ENCODE measurements at places on chromosomes 3 and 15.

GRCh38 chr15:45320581-45321205, 57.7 kb downstream of the GATM start:
- H3K4me1 ChIP-seq: no peaks in the 10 kb centered on the region
- H3K36me3 ChIP-seq: no peaks in the 10 kb centered on the region
- H3K27me3 ChIP-seq: peaks cover 4% of the 10 kb centered on the region
- H3K4me3 ChIP-seq: no peak overlapping the region
- no peak overlapping the region for H3K27ac ChIP-seq
- DNase-seq: no peak

DNA sequence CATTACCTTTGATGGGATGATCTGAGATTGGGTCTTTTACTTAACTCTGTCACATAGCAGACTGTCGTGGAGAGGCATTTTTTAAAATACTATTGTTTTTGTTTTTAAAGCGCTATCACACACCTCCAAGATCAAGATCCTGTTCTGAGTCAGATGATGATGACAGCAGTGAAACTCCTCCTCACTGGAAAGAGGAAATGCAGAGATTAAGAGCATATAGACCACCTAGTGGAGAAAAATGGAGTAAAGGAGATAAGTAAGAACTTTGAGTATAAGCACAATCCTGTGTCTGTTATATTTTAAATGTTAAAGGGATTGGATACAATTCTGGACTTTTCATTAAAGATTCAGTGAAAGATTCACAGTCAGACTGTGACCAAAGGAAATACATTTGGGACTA, 18.4 kb upstream of the ZBTB47 start:
- DNase-seq: no peak
- peaks cover 5% of the 10 kb centered on the region for H3K4me1 ChIP-seq
- H3K4me3 ChIP-seq: no peak overlapping the region
- peaks cover 25% of the 10 kb centered on the region for H3K36me3 ChIP-seq
- no peaks in the 10 kb centered on the region for H3K27me3 ChIP-seq
- H3K27ac ChIP-seq: no peak overlapping the region

DNA sequence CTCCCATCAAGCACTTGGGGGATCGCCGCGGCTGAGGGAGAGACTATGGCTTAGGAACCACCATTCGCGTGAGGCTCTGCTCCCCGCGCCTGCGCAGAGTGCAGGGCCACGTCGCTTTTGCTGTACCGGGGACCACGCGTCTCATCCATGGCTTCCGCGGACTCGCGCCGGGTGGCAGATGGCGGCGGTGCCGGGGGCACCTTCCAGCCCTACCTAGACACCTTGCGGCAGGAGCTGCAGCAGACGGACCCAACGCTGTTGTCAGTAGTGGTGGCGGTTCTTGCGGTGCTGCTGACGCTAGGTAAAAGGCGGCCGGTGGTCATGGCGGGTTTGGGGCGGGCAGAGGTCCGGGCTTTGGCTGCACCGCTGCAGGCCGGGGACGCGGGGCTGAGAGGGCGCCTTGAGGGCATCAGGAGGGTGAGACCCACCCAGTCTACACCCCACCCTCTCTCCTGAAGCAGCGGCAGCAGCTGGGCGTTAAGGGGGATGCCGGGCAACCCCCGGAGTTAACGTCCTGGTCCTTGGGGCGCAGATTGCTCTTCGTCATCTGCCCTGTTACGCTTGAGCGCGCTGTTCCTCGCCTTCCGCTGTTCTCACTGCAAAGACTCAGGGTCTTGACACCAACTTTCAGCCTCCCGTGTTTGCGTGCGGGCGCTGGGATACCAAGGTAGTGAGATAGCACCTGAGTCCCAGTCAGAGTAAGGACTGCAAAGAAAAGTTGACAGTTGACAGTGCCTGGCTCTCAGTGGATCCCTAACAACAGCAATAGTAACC, at the start of gene SRPRB:
Gene SRPRB, plus strand, starts transcription at position 114 of the 774 bp plus-strand sequence. Its CDS starts 34 bp downstream, at position 148.
- H3K27me3 ChIP-seq: peaks cover 2% of the 10 kb centered on the region
- H3K27ac ChIP-seq: peak within 1 kb of the TSS; percentile 97
- peaks cover 32% of the 10 kb centered on the region for H3K36me3 ChIP-seq
- peak within 1 kb of the TSS; percentile 98 for H3K4me3 ChIP-seq
- peaks cover 37% of the 10 kb centered on the region for H3K4me1 ChIP-seq

DNA sequence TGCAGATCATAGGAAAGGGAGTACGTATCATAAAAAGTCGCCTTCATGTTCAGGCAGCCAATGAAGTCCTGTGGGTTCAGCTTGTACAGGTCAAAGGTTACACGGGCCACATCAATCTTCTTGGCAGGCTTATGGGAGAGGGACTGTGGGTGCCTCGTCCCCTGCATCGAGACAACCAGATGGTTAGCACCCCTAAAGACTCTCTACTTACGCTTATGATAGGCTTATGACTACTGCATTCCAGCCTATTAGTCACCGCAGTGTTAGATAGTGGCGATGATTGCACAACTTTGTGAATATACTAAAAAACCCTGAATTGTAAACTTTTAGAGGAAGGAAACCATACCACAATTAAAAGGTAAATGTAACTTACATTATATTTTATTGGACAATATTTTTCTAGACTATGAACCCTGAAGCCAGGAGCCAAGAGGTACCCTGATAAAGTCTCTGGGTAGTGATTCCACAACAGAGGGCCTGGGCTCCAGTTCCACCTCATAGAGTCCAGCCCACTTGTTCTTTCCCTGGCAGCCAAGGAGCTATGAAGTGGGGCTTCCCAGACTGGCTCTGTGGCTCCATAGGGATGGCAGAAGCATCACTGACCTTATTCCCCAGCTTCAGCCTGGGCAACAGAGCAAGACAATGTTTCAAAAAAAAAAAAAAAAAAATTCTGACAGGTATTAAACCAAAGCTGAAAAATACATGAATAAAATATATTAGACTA, 2.5 kb upstream of the FANCD2 start:
- H3K27ac ChIP-seq: no peak overlapping the region
- peaks cover 17% of the 10 kb centered on the region for H3K36me3 ChIP-seq
- no peaks in the 10 kb centered on the region for H3K27me3 ChIP-seq
- peaks cover 19% of the 10 kb centered on the region for H3K4me1 ChIP-seq
- DNase-seq: no peak

DNA sequence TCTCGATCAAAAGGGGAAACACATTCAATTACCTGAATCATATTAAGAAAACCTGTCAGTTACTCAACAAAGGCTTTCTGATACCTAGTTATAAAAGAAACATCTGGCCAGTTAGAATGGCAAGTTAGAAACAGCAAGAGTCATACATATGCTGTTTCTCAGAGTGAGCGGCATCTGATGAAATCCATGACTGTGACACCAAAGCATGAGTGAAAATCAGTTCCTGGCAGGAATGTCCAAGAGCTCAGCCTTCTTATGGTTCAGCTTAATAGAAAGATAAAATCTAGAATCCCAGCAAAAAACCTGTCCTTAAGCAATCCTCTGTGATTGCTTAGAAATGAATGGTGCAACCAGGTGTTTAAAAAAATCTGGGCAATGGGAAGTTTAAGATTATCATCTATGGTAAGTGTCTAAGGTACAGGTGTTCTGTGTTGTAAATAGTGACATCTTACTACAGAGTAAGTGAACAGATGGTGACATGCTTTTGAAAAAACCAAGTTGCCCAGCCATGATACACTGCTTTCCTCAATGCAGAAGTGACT, 18.8 kb downstream of the B4GALT4 start:
- peak overlapping the region; percentile 69 for H3K27ac ChIP-seq
- DNase-seq: no peak
- H3K27me3 ChIP-seq: no peaks in the 10 kb centered on the region
- peaks cover 25% of the 10 kb centered on the region for H3K4me1 ChIP-seq
- H3K4me3 ChIP-seq: no peak overlapping the region

DNA sequence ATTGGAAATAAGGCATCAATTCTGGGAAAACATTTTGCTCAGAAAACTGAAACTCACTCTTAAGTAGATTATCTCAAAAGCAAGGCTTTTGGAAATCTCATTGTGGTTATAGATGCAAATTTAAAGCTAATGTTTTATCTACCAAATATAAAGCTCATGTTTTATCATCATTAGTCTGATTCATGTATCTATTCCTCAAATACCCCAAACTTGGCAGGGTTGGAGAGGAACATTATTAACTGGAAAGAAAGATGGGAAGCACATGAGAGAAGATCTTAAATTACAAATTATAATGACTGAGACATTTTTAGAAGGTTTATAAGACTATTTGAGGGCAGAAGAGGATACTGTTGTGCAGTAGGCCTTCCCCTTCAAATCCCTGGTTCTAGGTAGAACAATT, 137.3 kb upstream of the TGFBR2 start:
- H3K4me1 ChIP-seq: peaks cover 17% of the 10 kb centered on the region
- DNase-seq: no peak
- no peaks in the 10 kb centered on the region for H3K36me3 ChIP-seq
- no peaks in the 10 kb centered on the region for H3K27me3 ChIP-seq
- H3K27ac ChIP-seq: no peak overlapping the region
- no peak overlapping the region for H3K4me3 ChIP-seq

DNA sequence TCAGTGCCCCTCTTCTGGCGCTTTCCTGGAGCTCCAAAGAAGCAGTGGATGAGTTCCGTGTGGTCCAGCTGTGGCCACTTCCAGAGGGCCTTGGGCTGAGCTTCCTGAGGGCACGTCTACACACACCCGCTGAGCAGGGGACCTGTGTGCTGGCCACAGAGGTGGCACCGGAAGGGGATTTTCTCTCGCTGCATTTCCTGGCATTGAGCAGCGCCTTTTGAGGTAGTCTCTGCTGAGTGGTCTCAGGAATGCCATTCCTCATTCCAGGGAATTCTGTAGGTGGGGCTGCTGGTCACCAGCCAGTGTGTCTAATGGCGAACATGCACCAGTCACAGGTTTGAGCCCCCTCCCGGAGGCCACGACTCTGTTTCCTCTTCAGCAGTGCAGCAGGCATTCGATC, 48.1 kb downstream of the AMOTL2 start:
- H3K36me3 ChIP-seq: no peaks in the 10 kb centered on the region
- no peak overlapping the region for H3K27ac ChIP-seq
- H3K4me3 ChIP-seq: no peak overlapping the region
- no peaks in the 10 kb centered on the region for H3K4me1 ChIP-seq
- no peak for DNase-seq
- H3K27me3 ChIP-seq: peaks cover 14% of the 10 kb centered on the region

DNA sequence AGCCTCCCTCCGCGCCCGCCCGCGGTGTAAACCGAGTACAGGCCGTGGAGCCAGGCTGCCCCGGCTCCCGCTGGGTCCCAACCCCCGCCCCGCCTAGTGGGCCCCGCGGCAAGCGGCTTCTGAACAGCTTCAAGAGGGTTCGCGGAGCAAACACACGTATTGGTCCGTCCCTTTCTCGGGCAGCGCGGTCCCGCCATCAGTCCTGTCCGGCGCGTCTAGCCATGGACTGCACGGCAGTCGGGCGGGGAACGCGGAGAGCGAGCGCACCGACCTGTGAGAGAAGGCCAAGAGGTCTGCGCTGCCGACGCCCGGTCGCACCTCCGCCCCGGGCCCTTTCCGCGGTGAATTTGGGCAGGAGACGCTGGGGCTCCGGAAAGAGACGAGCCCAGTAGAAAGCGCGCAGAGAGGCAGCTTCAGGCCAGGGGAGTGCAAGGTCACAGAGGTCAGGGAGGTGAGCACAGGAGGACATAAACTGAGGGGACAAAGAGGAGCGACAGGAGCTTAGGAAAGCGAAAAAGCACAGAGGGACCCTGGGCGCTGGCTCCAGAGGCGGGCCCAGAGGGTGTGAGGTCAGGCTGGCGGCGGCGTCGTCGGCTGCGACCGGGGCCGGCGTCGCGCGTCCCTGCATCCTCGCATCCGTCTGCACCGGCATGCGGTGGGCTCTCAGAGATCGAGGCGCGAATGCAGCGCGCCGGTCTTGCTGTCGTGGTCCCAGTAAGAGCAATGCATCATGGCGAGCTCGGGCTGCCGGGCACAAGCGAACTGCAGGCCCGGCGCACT, 1.8 kb downstream of the FOXL2 start:
- peak overlapping the region; percentile 56 for H3K4me3 ChIP-seq
- peaks cover 77% of the 10 kb centered on the region for H3K27me3 ChIP-seq
- no peaks in the 10 kb centered on the region for H3K36me3 ChIP-seq

GRCh38 chr3:182487611-182488010, 305.7 kb upstream of the ATP11B start:
- DNase-seq: no peak
- no peaks in the 10 kb centered on the region for H3K4me1 ChIP-seq
- H3K4me3 ChIP-seq: no peak overlapping the region
- H3K27me3 ChIP-seq: no peaks in the 10 kb centered on the region
- H3K36me3 ChIP-seq: no peaks in the 10 kb centered on the region

- H3K36me3 ChIP-seq: peaks cover 31% of the 10 kb centered on the region
- no peaks in the 10 kb centered on the region for H3K4me1 ChIP-seq
- H3K27me3 ChIP-seq: no peaks in the 10 kb centered on the region
- no peak overlapping the region for H3K27ac ChIP-seq
Measured at GRCh38 chr15:61871926-61872522, 188.2 kb downstream of the VPS13C start.
